ENCODE measurements at places on chromosomes 11 and 22.

- DNase-seq, result no peak
Measured at GRCh38 chr11:114207096-114207495, 89.1 kb upstream of the NNMT start.

DNA sequence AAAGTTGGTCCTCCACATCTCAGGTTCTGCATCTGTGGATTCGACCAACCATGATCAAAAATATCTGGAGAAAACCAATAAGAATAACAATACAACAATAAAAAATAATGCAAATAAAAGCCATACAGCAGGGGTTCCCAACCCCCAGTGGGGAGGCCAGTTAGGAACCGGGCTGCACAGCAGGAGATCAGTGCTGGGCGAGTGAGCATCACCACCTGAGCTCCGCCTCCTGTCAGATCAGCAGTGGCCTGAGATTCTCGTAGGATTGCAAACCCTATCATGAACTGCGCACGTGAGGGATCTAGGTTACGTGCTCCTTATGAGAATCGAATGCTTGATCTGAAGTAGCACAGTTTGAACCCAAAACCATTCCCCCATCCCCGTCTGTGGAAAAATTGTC, 25.4 kb upstream of the MYO18B start:
- no peak for DNase-seq

GRCh38 chr11:71962428-71963038, 33.7 kb downstream of the RNF121 start:
- DNase-seq, result no peak

GRCh38 chr11:110318638-110319404, 22.4 kb upstream of the RDX start:
- DNase-seq, result no peak

- DNase-seq, result no peak
Measured at GRCh38 chr11:61959114-61959513, 8.3 kb downstream of the FTH1 start.

- DNase-seq, result no peak
Measured at GRCh38 chr11:108237058-108237481, 14.2 kb downstream of the ATM start.

DNA sequence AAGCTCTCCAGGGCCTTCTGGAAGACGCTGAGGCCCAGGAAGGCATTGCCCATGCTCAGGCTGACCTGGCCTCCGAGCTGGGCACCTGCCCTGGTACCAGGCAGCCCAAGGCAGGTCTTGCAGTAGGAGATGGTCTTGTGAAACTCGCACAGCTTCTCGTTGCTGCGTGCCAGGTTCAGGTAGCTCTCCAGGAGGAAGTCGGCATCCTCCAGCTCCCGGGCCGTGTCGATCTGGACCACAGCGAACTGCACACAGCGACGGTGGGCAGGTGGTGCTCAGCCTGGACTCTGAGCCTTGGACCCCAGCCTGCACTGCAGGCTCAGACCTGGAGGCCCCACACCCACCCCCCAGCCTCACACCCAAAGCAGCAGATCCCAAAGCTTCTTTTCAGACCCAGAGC, 1.0 kb downstream of the RAPSN start:
- no peak for DNase-seq

GRCh38 chr11:20566591-20567434, 32.6 kb upstream of the SLC6A5 start:
- DNase-seq, result no peak

- DNase-seq, result no peak
Measured at GRCh38 chr11:87490671-87491070, 452.9 kb downstream of the TMEM135 start.

GRCh38 chr22:25970374-25970911, 198.8 kb upstream of the SEZ6L start:
- DNase-seq, result no peak

GRCh38 chr11:110773442-110773841, 61.2 kb upstream of the ARHGAP20 start:
- DNase-seq, result no peak
